Stimulated activated CD8-positive, alpha-beta memory T cell treated with anti-CD3 and anti-CD28 coated beads, Interleukin-4, amount 100 ng/mL, for 1 hour (primary cell): ENCODE measurements at places on chromosomes 5 and 9.

- no peak for DNase-seq
Observed at GRCh38 chr9:95515272-95516113, 1.3 kb downstream of the PTCH1 start.

DNA sequence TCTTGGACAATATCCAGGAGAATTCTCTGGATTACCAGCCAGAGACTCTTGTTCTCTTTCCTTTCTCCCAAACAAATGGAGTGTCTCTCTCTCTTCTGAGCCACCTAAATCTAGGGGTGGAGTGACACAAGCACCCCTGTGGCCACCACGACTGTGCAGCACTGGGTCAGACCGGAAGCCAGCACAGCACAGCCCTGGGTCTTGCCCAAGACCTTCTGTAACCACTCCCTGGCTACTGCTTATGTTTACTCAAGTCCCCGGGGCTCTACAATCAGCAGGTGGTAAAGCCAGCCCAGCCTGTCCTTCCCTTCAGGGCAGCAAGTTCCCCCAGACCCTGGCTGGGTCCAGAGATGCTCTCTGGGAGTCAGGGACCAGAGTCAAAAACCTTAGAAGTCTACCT is 110.0 kb upstream of the TUT7 start:
- DNase-seq = no peak

- no peak for DNase-seq
Observed at GRCh38 chr5:58153255-58153654, 306.6 kb downstream of the PLK2 start.

GRCh38 chr9:93114169-93114983 is 18.4 kb downstream of the CARD19 start:
- DNase-seq = no peak

DNA sequence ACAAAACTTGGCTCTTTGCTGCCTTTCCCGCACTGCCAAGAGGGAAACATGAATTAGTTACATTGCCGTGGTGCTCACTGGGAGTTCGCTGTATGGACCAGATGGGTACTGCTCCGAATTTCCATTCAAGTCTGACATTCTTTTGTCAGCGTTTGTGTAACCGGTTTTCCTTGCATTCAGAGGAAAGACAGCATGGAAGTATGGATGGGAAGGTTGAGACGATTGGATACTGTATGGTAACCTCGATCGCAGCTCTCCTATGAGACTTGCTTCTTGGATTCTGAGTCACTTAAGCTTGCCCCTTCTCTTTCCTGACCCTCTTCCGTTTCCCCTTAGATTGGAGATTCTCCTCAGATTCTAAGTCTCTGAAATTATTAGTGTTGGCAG is 625 bp upstream of the UBLCP1 start:
- DNase-seq = no peak

DNA sequence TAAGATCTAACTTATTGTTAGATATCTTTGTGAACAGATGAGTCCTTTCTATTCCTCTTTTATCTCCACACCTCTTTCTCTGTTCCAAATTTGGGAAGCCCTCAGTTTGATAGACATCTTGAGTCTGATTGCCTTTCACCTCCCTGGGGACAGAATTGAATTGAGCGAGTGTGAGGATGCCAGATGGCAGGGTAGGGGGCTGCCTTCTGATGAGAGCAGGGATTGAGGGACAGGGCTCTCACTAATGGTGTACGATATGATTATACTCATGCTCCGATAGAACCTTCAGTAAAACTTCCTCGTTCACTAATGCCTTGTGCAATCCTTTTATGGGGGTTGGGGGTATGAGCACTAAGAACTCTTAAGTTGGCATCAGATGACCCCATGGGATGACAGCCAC is 172.1 kb upstream of the DAP start:
- no peak for DNase-seq

GRCh38 chr5:138849439-138849838 is 25.7 kb downstream of the LRRTM2 start:
- no peak for DNase-seq

GRCh38 chr5:116876240-116876840 is 301.7 kb upstream of the SEMA6A start:
- DNase-seq = no peak

- no peak for DNase-seq
Observed at GRCh38 chr5:136155761-136156160, 23.1 kb downstream of the SMAD5 start.

DNA sequence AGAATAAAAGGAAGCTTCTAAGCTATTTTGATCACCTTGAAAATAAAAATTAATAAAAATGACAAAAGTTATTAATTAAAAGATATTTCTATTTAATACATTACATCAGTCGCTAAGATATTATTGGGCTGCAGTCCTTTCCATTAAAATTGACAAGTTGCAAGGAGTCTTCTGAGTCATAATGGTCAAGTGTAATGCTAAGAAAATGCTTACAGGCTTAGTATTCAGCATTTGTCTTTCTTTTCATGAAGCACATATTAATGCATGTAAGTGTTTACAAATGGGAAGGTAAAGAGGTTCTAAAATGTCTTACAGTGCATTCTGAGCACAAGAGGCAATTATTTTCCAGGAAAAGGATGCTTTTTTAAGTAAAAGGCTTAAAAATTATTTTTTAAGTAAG is 17.3 kb downstream of the SPINK9 start:
- DNase-seq = no peak

- DNase-seq = no peak
Observed at GRCh38 chr9:134571326-134571931, 70.2 kb upstream of the COL5A1 start.

GRCh38 chr5:53257806-53258373 is 148.3 kb upstream of the MOCS2 start:
- DNase-seq = no peak

GRCh38 chr9:80954521-80954920 is 734.8 kb downstream of the TLE1 start:
- no peak for DNase-seq

DNA sequence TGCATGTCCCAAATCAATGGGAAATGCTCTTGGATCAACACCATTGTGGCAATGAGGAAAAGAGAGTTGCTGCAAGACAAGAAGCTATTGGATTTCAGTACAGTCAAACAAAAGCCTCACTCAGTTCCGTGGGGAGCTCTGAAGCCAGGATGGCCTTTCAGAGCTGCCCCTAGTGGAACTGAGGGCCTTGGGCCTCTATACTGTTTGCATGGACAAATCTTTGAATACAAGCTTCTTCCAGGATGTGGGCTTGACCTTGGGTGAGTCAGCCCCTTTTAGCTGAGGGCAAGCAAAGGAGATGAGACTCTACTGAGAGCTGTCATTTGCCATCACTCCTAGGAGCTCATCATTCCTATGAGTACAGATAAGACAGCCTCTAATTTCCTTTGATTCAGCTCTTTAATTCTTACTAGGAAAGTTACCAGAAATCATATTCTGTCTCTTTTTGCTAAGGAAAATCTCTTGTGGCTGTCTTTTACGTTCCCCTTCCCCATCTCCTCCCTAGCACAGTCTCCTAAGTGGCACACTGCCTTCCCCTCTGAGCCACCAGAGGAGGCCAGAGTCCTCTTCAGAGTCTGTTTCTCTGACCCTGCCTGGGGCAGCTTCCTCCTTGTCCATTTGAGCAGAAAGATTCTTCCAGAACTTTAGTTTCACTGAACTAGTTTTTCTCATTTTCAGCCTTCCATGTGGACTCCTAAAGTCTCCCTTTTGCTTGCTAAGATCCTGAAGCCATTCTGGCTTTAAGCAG is 168.8 kb upstream of the POC5 start:
- no peak for DNase-seq

GRCh38 chr5:68054638-68055037 is 160.9 kb upstream of the PIK3R1 start:
- DNase-seq = no peak

- no peak for DNase-seq
Observed at GRCh38 chr9:127897193-127897692, 2.2 kb downstream of the ST6GALNAC6 start.

- DNase-seq = peak; percentile 55
Observed at GRCh38 chr5:172110921-172111851, 76.8 kb downstream of the STK10 start.

DNA sequence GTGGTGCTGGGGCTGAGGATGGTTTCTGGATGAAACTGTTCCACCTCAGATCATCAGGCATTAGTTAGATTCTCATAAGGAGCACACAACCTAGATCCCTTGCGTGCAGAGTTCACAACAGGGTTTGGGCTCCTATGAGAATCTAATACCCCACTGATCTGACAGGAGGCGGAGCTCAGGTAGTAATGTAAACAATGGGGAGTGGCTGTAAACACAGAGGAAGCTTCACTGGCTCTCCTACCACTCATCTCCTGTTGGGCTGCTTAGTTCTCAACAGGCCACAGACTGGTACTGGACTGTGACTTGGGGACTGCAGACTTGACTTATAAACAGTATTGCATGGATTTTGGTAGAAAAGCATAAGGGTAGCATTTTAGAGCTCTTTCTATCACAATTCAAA is 870.7 kb upstream of the CDH10 start:
- no peak for DNase-seq

- DNase-seq = no peak
Observed at GRCh38 chr5:148967783-148968182, 95.1 kb downstream of the SH3TC2 start.

- no peak for DNase-seq
Observed at GRCh38 chr9:131441441-131441840, 47.6 kb downstream of the PRRC2B start.

DNA sequence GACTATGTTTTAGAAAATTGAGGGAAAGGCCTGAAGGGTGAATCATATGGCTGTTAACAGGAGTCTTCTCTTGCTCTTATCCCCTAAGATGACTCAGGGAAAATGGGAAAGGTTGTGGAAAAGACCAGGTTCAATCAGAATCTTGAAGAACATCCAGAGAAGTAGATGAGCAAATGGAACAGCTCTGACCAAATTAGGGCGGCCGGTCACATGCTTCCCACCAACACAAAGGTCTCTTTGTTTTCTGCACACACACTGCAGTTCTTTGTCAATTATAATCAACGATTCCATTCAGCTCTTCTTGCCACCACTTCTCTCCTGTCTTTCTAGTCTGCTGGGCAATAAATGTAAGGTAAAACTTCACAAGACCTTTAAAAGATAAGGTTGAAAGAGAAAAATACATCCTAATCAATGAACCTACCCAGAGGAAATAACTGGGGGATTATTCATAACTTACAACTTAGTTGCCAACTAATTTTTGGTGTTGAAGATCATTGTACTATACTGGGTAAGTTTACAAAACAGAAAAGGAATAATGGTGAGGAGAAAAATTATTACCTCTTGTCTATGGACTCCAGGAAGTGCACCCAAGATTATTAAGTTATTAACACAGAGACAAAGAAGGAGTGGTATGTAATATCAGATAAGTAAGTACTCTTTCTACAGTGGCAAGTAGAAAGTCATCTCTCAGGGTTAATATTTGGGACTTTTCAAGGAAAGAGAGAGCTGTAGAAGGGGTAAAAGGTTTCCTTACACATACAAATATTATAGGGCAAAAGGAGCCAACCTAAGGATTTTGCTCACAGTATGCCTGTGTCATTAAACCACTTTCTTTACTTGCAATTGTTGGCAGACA is 441.9 kb upstream of the PIK3R1 start:
- DNase-seq = no peak

DNA sequence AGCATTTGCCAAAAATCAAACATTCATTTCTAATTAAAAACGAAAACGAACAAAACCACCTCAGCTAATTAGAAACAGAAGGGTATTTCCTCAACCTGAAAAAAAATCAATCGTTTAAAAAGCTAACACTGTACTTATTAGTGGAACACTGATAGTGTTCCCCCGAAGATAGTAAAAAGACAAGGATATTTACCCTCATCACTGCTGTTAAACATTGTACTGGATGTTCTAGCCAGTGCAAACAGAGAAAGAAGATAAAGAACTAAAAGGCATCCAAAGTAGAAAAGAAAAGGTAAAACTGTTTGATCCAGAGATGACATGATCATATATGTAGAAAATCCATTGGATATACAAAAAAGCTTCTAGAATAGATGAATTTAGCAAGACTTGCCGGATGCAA is 508.3 kb downstream of the DMRTA1 start:
- no peak for DNase-seq

GRCh38 chr9:68746525-68746924 is 41.5 kb downstream of the PIP5K1B start:
- no peak for DNase-seq

DNA sequence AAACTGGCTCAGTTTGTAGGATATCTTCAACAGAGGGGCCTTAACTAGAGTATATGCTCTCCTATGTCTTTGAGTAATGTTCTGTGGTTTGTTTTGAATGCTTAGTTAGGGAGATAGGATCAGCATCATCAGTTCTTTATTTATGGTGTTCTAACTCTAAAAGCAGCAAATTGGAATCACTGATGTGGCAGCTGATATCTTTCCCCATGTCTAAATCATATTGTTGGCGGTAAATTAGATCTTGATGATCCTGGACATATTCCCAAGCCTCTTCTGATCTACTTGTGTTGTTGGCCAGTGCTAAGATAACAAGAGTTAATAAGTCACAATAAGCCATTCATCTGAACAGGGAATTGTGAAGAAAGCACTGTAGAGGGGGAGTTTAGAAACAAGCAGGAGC is 332.4 kb upstream of the DAB2 start:
- DNase-seq = no peak

GRCh38 chr5:126805063-126805462 is 28.1 kb downstream of the LMNB1 start:
- DNase-seq = no peak

- DNase-seq = no peak
Observed at GRCh38 chr5:122908662-122909061, 63.2 kb downstream of the SNX24 start.

DNA sequence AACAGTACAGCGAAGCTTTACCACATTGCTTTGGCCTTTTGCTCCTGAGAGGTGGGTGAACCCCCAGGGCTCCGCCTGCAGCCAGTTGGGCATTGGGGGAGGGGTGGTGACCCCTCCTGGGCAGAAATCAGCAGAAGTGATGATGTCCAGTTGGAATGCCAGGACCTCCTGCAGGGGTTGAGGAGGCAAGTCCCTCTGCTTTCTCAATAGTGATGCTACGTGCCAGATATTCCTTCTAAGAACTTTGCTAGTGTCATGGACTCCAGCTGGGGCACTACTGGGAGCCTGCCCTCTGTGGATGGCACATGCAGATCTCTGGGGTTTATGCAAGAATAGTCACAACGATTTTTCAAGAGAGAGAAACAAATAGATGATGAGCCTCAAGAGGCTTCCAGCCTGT is 95.6 kb downstream of the NDFIP1 start:
- DNase-seq = no peak

DNA sequence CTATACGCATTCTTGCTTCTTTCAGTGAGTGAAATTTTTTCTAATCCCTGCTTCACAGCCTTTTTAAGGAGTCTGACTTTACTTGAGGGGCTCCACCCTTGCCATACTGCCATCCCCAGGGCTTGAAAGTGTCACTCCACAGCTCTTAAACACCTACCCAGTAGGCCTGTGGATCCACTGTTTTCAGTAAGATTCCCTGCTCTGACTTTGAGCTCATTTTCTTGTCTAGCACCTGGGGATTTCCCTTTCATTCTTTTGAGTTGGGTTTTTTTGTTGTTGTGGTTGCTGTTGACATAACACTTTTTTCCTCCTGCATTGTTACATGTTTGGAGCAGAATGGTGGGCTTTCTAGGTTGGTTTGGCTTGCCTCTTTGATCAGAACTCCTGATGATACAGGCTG is 23.6 kb downstream of the SREK1IP1 start:
- no peak for DNase-seq
